ENCODE measurements at places on chromosomes 6 and 20.

GRCh38 chr6:63928613-63929012, 293.0 kb downstream of the PHF3 start:
- DNase-seq, result no peak

GRCh38 chr20:48862279-48862678, 34.5 kb upstream of the PREX1 start:
- no peak for DNase-seq

DNA sequence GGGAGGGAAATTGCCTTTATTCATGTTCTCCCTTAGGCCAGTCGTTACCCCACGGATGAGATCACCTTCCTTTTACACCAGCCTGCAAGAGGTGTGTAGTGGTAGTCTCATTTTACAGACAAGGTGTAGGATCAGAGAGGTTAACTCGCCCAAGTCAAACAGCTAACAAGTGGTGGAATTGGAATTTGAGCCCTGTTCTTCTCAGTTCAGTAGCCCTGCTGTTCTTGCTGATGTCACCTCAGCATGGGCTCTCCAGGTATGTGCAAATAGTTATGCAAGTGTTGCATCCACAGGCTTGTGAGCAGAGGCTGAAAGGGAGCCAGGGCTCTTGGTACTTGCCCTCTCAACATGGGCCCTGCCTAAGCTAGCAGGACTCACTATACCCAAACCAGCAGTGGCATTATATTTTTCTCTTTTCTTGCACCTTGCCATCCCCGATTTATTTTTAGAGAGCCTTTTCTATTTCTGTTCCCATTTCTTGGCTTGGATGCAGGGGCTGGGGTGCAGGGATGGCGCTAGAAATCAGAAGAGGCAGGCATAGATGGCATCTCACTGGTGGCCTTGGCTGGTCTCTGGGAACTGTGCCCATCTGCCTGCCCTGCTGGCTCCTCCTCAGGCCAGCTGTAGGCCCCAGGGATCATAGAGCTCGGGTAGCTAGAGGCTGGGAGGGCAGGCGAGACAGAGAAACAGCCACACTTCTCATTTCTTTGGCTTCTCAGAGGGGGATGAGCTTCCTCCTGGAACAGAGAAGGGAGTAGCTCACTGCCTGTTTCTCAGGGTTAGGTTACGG, 18.2 kb downstream of the PPARD start:
- peak; percentile 55 for DNase-seq

- DNase-seq, result no peak
Measured at GRCh38 chr6:112595841-112596240, 248.7 kb downstream of the RFPL4B start.

DNA sequence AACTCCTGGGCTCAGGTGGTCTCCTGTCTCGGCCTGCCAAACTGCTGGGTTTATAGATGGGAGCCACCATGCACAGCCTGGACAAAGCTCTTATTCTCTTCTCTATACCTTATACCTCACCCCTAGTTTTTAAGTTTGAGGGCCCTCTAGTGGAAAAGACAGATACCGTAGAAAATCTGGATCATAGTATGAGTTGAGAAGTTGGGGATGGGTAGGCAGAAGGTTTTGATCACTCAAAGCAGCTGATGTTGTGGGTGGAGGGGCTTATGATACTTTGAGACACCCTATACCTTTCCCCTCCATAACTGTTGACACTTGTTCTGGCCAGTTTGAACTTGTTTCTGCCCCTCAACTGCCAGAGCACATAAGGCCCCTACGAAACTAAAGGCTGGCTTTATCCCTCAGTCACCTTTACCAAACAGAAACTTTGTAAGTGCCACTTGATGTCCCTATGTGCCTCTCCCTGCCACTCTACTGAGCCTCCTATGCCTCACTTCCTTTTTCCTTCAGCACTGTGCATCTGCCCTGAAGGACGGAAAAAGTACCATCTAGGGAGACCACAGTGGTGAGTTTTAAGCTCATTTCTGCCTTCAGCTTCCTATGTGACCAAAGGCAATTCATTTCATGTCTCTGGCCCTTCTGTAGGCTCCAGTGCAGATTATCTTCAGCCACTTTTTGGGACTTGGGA, 28.6 kb downstream of the RALY start:
- DNase-seq, result no peak

Data from amygdala (tissue), 56 donors.